Type B pancreatic cell (in vitro differentiated cells): ENCODE measurements at places on chromosomes 5 and 9. TPM values are rescaled to one million over a fixed set of nuclear protein-coding genes. Genes with fewer than 3 reads are reported as not detected.

Gene PALM2AKAP2
- 4.2 and 24.4 TPM in 2 replicates for total RNA-seq

DNA sequence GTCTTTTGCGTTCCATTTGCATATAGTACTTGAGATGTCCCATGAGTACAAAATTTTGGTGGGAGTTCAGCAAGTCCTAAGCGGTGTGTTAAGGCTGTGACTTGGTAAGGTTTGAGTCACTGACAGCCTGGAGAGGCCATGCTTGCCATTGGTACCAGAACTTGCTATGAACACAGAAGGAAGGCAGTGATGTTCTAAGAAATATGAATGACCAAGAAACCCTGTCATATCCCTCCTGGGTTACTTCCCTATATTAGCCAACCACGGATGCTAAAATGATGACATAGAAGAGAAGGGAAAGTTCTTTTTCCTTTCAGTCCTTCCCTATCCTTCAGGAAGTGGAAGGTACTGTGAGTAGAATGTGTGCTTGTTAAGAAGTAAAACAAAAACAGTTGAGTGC lies 136.7 kb downstream of the GCNT1 start:
- no peak for DNase-seq

Gene ANKRD55
- total RNA-seq: not detected in 2 replicates

Gene SLC6A3
- 0.19 TPM in 2 replicates for total RNA-seq

- DNase-seq: no peak
Observed at GRCh38 chr5:88732181-88732633, 150.8 kb downstream of the MEF2C start.

GRCh38 chr5:137466889-137467288 lies 32.2 kb downstream of the SPOCK1 start:
- DNase-seq: no peak

GRCh38 chr5:60521376-60522291 lies 178.3 kb downstream of the DEPDC1B start:
- DNase-seq: no peak

DNA sequence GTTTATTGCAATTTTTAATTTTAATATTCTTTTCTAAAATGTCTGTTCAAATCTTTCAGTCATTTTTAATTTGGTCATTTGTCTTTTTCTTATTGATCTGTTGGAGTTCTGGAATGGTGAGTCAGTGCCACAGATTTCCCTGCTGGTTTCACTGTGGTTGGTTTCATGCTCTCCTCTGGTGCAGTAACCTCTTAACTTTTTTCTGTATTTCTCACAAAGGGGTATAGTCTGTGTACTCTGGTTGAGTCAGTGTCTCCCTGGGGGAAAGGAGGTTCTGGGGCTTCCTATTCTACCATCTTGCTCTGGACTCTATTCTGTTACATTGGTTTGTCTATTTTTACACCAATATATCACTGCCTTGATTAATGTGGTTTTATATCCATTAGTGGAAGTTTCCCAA lies 178.8 kb downstream of the CSNK1G3 start:
- no peak for DNase-seq

- DNase-seq: no peak
Observed at GRCh38 chr5:168451565-168451964, 34.7 kb upstream of the RARS1 start.

DNA sequence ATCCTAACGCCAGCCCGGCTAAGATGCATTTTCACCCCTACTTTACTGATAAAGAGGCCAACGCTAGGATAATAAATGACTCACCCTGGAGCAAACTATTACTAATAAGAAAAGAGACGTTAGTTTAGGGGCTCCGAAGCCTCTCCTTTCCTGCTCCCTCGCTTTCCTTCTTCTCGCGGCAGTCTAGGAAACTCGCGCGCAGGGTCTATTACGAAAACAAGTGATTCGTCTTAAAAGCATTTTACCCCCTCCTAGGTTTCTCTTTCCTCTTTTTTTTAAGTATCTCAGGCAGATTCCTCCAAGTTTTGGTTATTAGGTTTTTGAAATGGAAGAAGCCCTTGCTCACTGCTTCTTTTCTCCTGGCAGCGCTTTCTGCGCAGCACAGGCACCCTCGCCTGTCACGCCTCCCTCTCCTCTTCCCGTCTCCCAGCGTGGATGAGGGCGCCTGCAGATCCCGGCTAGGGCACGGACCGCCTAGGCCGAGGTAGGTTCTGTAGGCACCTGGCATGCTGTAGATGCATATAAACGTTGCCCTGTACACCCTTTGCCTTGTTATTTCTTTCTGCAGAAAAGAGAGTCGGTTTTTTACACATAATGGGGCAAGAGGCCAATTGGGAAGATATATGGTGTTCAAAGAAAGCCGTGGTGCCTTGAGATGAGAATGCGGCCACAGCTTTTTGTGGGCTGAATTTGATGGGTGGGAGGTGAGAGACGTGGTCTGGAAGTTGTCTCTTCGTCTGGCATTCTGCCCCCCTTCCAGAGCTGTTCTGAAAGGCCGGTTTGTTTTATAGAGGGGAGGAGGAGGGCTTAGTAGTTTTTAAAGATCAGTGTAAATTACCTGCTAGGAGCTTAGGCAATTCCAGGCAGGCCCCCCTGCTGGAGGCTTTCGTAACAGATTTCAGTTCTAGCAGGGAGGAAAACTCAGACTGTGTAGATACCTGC lies 983 bp downstream of the GCNT1 start:
- no peak for DNase-seq

DNA sequence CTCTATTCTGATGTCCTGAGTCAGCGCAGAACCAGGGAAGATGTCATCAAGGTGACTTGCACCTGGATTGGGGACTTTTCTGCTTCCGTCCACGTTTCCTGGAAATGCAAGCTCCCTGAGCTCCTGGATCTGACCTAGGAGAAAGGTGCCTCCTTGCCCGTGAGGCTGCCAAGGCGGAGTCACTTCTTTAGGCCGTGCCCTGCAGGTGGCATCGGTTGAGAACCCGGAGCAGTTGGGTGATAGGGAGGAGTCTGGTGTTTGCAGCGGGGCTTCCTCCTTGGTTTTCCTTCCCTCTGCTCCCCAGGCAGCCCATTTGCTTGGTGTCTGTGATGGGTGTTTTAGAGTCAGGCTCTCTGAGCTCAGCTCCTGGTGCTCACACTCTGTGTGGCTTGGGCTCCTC lies 15.2 kb downstream of the NANS start:
- no peak for DNase-seq

Gene SLCO4C1
- total RNA-seq: 4.6 and 11.0 TPM in 2 replicates

- DNase-seq: no peak
Observed at GRCh38 chr5:55923865-55924500, 70.8 kb downstream of the IL6ST start.

DNA sequence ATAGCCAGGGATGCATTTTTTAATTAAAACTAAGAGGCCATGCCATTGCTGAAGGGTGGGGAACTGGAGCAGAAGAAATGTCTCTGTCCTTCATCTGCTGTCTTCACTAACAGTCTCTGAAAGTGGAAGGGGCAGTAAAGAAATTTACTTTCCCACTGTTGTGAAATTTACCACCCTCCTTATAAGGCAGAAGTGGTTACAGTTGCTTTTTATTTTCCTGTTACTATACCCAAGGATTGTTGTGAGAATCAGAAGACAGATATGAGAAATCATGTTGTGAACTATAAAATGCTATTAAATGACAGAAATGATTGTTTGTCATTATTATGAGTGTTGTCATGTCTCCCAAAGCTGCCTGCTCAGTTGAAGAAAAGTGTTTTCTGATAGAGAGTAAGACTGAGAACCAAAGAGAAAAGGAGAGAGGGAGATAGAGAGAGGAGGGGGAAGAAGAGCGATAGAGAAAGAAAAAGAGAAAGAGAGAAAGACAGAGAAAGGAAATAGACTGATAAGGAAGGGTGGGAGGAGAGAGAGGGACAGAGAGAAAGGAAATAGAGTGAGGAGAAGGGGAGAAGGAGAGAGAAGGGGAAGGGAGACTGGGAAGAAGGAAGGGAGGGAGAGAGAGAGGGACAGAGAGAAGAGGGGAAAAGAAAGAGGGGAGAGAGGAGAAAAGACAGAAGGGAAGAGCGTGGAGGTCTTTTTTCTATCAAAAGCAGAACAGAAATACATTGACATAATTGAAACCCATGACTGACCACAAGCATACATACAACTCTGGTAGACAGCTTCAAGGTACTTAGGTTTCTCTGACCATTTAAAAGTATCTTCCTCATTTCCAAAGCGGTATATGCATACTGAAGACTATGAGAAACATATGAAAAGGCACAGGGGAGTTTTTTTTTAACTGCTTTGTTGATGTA lies 22.5 kb downstream of the SEC61B start:
- DNase-seq: no peak

Gene ENTREP1
- 3.0 and 4.1 TPM in 2 replicates for total RNA-seq

GRCh38 chr9:105296877-105297287 lies 52.4 kb downstream of the SLC44A1 start:
- no peak for DNase-seq

GRCh38 chr5:16661713-16662112 lies 44.9 kb upstream of the RETREG1 start:
- no peak for DNase-seq

Gene WNT8A
- not detected in 2 replicates for total RNA-seq

Gene NUTM2F
- not detected in 2 replicates for total RNA-seq

DNA sequence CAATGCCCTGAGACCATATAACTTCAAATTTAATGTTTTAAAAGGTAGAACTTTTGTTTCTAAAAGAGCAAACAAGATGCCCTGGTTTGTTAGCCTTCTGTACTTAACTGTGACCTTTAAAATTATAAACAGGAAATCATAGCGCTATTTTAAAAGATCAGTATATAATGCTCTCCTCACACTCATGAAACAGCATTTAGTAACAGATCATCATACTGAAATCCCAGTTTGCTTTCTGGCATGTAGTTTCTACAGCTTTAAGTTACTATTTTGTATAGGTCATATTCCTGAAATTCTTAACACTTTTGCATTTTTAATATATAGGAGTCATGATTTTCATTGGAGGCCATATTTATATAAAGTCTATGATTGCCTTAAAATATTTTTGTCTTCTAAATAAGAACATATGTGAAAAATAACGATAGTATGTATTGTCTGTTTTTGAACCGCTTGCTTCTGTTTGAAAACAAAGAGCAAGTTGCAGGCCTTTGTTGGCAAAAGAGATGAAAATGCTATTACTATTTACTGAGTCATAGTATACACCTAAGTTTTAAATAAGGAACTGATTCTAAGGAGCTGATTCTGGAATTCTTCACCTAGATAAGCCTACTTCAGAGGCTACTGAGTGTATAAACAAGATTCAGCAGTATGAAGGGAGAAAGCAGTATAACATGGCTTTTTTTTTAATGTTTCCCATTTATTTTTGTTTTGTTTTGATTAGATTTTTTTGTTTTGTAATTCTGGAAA lies 20.5 kb downstream of the SRFBP1 start:
- DNase-seq: no peak

Gene CBY3
- total RNA-seq: not detected in 2 replicates

DNA sequence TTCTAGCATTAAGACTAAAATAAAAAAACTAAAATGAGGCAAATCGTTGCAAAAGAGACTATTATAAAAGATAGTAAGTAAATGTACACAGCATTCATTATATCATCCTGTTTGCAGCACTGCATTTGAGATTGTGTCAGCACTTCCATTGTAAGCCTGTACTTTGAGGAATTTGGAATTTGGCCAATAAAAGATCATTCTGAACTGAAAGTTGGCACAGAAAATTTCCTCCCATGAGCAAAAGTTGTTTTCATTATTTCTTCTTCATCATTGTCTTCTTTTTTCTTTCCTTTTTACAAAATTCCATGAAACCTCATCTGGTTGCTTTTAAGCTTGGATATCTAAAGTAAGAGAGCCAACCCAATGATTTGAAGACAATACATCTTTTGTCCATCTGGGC lies 199.3 kb upstream of the ADAMTSL1 start:
- DNase-seq: no peak

Gene C5orf52
- not detected in 2 replicates for total RNA-seq

Gene PMPCA
- total RNA-seq: 68.1 and 72.1 TPM in 2 replicates

GRCh38 chr9:131253891-131254491 lies 22.3 kb downstream of the FAM78A start:
- DNase-seq: no peak

DNA sequence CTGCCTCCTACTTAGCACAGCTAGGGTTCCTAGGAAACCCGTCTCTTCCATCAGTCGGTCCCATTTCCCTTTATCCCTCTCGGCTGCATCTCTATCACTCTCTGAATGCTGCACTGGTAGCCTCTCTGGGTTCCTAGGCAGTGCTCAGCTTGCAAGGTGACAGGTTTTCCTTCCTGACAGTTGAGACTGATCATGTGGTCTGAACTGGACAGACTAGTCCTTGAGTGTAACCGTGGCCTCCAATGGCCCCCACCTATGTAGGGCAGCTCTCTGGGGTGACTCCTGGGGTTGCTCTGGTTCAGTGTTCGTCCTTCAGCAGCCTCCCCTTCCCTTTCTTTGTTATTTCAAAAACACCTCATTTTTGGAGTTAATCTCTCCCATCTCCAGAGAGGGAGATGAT lies 3.8 kb downstream of the TMEM8B start:
- no peak for DNase-seq

Gene OTULINL
- 7.1 and 11.4 TPM in 2 replicates for total RNA-seq

DNA sequence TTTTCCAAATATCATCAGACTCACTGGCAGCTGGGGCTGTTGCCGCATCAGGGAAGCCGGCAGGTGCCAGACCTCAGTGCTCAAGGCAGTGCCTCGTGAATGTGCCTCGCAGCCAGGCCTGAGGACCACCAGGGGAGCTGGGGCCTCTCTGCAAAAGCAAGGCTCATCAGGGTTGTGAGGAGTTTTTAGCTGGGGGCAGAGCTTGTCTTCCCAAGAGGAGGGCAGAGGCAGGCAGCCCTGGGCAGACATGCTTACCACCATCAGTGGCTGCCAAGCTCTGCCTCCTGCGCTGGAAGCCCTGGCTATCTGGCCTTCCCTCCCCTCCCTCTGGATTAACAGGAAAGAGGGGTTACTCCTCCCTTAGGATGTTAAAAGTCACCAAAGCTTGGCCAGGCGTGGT lies 8.8 kb upstream of the TBC1D9B start:
- no peak for DNase-seq

GRCh38 chr5:9924614-9925013 lies 294.5 kb upstream of the TAS2R1 start:
- DNase-seq: no peak

Gene TAF11L10
- total RNA-seq: not detected in 2 replicates

Gene FOXD1
- total RNA-seq: 1.3 and 15.9 TPM in 2 replicates

Gene EIF4EBP3
- 4.8 and 8.4 TPM in 2 replicates for total RNA-seq

GRCh38 chr5:159227452-159227851 lies 18.1 kb upstream of the RNF145 start:
- DNase-seq: no peak

- DNase-seq: no peak
Observed at GRCh38 chr9:2863831-2864230, 19.9 kb upstream of the PUM3 start.

GRCh38 chr9:108053555-108054061 lies 564.0 kb upstream of the KLF4 start:
- no peak for DNase-seq

GRCh38 chr9:15834541-15834940 lies 281.7 kb downstream of the CCDC171 start:
- DNase-seq: no peak

Gene CAVIN4
- 1.7 and 6.1 TPM in 2 replicates for total RNA-seq

Gene CSF1R
- total RNA-seq: 1.6 and 4.0 TPM in 2 replicates
